ENCODE measurements at places on chromosomes 12 and 14. TPM values are rescaled to one million over a fixed set of nuclear protein-coding genes. Genes with fewer than 3 reads are reported as not detected.

- no peak for DNase-seq
These were observed 79.7 kb downstream of the SPTB start for GRCh38 chr14:64800000-64800399.

DNA sequence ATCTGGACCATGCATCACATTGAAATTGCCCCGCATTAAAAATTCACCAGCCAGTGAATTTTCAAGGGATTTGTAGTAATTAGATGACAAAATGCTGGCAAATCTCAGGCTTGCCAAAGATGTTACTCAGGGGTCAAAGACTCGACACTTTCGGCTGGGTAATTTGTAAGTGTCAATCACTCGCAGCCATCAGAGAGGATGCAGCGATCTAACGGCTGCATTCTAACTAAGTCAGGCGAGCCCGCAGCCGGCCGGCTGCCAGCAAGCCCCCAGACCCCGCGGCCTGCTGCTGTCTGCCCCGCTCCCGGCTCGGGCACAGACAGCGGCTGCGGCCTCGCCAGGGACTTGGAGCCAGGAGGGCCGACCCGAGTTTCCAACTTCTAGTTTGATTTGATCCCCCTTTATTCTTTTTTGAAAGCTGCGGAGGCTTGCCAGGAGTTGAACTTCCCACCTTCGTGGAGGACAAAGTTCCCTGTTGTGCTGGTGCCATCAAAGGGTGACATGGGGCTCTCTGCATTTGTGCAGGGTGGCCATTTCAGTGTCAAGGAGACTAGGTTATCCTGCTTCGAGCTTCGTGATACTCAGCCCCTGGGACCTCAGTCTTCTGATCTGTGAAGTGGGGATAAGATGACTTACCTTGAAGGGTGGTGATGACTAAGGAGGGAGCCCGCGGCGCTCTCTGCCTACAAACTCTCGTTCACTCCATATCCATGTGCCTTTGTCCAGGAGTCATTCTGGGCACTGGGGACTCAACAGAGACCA is 169.9 kb downstream of the RBM19 start:
- DNase-seq, result no peak

GRCh38 chr12:93847517-93848474 is 170.6 kb downstream of the CRADD start:
- no peak for DNase-seq

DNA sequence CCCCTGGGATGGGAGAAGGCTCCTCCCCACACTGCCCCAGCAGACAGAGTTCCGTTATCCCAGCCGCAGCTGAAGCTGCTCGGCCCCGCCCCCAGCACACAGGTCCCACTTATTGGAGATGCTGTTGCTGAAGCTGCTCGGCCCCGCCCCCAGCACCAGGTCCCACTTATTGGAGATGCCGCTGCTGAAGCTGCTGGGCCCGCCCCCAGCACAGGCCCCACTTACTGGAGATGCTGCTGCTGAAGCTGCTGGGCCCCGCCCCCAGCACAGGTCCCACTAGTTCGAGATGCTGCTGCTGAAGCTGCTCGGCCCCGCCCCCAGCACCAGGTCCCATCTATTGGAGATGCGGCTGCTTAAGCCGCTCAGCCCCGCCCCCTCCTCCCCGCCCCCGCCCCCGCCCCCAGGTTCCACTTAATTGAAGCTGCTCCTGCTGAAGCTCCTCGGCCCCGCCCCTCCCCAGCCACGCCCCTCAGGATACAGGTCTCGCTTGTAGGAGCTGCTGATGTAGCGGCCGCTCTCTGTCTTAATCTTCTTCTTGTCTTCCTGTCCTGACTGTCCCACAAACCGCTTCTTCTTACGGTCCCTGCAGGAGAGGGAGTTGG is 12.0 kb downstream of the CFAP73 start:
- DNase-seq, result no peak

DNA sequence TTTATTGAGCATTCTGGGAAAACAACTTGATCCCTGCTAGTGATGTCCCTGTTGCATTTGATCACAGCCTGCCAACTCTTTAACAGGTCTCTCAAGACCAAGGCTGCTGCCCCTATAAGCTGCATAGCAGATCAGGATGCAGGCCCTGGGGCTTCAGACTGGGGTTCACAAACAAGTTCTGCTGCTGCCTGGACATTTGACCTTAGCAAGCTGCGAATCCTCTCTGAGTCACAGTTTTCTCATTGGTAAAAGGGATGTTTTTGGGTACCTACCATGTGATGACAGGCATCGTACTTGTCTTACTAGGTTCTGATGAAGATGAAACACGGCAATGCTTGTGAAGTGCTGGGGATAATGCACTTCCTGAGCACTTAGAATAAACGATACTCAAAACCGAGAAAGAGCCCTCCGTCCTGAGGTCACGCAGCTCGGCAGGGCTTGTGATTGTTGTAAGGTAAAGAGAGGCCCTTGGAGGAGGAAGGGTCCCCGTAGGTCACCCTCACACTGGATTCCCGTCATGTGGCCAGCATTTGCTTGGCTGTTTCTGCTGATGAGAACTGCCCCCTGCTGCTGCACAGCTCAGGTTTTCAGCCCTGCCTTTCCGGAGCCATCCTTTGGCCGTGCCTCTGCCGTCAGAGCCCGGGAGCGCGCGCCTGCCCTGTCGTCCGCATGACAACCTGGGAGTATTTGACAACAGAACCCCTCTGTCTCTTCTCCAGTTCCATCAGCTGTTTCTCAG is 39.1 kb downstream of the TSPAN9 start:
- no peak for DNase-seq

DNA sequence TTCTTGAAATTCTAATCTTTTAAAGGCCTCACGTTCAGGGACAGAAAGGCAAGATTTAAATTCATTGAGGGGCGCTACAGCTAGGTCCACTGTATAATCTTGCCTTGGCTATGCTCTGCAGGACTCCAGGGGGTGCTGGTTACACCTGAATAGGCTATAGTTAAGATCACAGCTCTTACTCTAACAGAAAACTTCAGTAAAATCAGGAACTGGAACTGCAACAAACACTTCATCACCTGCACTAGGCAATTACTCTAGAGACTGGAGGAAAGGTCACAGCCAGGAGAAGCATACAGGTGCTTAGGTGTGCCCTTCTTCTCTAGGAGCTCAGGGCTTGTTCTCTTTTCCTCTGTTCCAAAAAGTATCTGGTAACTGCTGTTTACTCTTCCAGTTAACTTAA is 20.9 kb downstream of the SLCO1C1 start:
- no peak for DNase-seq

DNA sequence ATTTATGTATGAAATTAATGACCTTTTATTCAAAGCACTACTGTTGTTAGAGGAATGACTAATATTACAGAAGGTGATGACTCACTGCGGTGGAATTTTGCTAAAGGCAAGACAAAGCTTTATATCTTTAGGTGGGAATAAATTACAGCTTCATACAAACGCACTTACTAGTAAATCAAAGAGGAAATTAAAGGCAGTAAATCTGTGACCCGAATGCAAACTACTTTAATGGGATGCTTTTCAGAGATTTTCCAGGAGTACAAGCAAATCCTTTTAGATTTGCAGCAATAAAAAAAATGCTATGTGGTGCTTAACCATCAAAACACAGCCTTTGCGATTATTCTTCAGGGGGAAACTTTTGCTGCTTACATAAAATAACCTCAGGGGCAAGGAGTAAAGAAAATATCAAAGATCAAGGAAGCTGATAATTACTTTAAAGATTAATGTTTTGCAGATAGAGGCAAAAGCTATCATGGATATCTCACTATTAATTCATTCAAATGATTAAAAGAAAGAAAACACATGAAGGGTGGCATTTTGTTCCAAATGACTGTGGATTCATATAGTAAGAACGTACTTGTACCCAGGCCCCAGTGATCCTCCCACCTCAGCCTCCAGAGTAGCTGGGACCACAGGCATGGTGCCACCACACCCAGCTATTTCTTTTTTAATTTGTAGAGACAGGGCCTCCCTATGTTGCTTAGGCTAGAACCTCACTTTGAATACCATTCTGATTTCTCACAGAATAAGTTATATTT is 98.9 kb downstream of the DENND5B start:
- DNase-seq, result no peak

DNA sequence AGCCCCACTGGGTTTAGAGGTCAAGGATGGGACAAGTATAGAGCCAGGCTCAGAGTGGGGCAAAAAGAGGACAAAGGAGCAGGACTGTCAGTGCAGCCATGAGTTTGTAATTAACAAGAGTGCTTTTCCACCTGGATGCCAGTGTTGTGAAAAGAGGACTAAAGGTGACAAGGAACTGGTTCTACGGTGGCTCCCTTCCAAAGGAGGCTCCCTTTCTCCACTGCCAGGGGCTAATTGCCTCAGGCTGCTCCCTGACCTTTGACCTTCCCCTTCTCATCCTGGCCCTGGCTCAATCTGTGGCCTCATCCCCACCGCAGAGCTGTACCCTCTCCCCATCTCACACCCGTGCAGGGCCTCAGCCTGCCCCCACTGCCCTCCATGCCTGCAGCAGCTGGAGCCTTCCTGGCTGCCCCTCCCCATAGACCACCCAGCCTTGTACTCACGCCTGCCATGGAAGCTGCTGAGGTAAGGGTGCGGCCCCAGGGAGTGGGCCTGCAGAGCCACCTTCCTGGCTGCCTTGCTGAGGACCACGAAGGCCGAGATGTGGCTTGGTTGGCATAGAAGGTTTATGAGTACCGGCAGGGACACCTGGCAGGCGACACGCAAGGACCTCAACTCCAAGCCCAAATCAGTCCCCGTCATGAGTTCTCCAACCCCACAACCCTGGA is 24.8 kb upstream of the FKBP4 start:
- DNase-seq, result no peak

- no peak for DNase-seq
These were observed 3.4 kb downstream of the PLBD2 start for GRCh38 chr12:113361574-113362370.

GRCh38 chr14:54189748-54190354 is 207.0 kb upstream of the CDKN3 start:
- DNase-seq, result no peak

DNA sequence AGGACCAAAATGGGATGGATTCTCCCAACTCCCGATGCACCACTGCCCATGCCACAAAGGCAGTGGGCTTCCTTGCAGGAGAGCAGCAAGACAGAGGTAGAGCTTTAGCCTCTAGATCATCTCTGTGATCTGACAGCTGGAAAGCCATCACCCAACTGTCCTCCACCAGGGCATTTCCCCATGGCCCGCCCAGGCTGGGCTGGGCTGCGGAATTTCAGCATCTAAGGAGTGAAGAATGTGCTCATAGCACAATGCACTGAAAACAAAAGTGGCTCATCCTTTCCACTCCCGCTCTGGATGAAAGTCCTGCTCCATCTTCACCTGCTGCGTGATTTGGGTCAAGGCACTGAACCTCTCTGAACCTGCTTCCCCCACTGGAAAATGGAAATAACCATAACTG is 5.6 kb downstream of the SYNE3 start:
- DNase-seq, result no peak

GRCh38 chr14:50312734-50313054 is 570 bp downstream of the DMAC2L start:
- DNase-seq, result no peak

- DNase-seq, result no peak
These were observed at the start of gene MRPL52 for GRCh38 chr14:22829661-22830442. Gene MRPL52, plus strand, starts transcription at chr14:22829887. Its CDS starts 26 bp downstream, at chr14:22829913.

Gene RPS6KL1
- 23.6 TPM for total RNA-seq

Gene ARHGAP9
- total RNA-seq, result 26.5 TPM

Gene PPFIA2
- total RNA-seq, result 2.7 TPM

Gene BAZ2A
- 81.2 TPM for total RNA-seq

Gene ANO4
- total RNA-seq, result 0.77 TPM

Gene TESPA1
- 0.48 TPM for total RNA-seq

Gene ZFP36L1
- total RNA-seq, result 477 TPM

Gene KRT8
- 5.7 TPM for total RNA-seq

Gene ABCB9
- total RNA-seq, result 2.2 TPM

Data from mesenteric fat pad (tissue), 1 donor.